SW 1271 (cell line): ENCODE measurements at places on chromosomes 16 and 17.

DNA sequence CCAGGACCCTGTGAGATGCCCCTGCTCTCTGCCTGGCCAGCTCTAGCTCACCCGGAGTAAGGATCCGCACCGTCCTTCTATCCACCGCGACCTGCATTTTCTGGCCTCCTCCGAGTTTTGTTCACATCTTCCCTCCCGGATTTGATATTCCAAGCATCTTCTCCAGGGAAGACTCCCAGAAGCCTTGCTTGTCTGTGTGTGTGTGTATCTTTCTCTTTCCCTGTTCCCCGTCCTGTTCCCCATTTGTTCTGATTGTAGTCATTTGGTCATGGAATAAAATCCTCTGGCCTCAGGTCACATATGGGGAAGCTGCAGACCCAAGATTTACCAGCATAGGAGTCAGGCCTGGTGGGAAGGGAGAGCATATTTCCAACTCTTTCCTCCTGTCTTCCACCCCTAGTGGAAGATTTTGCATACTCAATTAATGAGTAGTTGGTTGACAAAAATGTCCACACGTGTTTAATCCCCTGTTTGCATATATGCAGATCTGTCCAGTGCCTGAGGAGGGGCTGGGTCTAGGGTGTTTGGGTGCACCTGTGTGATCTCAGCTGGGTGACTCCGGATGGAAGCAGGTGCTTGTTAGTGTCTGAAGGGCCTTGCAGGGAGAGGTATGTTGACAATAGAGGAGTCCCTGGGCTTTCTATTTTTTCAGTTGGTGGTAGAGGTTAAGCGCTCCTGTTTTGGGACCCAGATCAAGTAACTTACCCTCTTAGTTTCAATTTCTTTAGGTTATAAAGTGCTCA lies 1.9 kb downstream of the PRAC1 start:
- DNase-seq: no peak

DNA sequence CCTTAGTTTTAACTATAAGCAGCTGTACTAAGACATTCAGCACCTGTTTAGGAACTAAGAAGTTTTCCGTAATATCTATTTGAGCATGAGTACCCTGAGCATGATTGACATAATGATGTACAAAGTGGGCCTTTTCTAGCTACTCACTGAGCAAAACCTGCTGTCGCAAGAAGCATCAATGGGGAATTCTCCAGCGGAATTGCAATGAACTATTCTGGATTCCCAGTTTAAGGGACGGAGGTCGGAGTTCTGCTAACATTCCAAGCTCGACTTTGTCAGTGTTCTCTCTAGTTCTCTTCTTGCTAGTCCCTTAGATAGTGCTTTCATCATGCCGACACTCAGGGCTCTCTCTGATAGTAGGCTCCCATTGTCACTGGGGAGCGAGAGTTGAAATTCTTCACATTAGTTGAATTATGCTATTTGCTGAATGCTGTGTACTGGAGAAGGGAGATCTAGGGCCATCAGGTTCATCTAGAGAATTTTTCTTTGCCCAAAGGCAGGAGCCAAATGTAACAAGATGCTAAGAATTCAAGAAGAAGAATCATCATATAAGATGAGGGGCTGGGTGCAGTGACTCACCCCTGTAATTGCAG lies 40.2 kb upstream of the MYH2 start:
- DNase-seq: no peak

GRCh38 chr17:68320311-68320865 lies 29.1 kb downstream of the ARSG start:
- DNase-seq: no peak

DNA sequence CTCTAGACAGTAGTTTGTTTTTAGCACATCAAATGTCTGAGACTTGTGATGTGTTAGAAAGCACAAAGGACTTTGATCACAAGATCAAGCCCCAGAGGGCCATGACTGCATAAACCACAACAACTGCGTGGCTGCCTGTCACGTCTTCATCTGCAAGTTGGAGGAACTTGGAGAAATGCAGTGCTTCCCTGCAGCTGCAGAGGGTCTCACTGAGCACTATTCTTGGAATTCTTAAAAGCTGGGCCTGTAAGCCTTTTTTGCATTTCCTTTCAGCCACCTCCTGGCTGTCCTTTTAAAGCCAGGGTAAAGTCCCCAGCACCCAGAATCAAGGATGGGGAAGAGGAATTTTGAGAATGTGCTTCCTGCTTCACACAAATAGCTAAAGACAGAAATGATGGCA lies 431.3 kb downstream of the MAF start:
- DNase-seq: no peak

DNA sequence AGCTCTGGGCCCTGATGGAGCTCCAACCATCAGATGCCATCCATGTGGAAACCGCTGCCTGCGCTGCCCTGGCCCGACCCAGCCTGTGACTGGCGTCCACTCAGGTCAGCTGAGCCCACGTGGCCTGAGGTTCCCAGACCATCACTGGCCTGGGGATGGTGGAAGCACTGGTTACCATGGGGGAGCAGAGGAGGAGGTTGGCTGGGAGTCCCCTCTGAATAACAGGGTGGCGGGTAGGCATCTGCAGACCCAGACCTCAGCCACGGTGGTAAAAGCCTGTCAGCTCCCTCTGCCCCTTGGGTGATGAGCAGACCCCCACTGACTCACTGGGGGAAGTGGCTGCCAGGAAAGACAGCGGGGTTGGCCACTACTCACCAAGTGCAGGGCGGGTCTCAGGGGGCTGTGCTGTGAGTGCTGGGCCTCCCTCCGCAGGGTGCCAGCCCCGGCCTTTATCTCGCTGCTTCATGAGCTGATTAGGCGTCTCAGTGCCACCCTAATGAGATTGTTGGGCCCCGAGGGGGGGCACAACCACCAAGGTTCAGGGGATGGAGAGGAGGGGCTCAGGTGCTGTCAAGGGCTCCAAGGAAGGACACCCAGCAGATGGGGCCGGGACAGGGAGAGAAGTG lies at the start of gene PDE6G:
TSS of gene PDE6G (minus strand) at position 425 of the 626 bp plus-strand sequence. CDS start 3,237 bp downstream, outside the sequence.
- no peak for DNase-seq

- no peak for DNase-seq
Measured at GRCh38 chr16:75733305-75734211, 7.3 kb upstream of the CPHXL start.

GRCh38 chr17:48558057-48558830 lies 13.3 kb upstream of the HOXB2 start:
- no peak for DNase-seq

DNA sequence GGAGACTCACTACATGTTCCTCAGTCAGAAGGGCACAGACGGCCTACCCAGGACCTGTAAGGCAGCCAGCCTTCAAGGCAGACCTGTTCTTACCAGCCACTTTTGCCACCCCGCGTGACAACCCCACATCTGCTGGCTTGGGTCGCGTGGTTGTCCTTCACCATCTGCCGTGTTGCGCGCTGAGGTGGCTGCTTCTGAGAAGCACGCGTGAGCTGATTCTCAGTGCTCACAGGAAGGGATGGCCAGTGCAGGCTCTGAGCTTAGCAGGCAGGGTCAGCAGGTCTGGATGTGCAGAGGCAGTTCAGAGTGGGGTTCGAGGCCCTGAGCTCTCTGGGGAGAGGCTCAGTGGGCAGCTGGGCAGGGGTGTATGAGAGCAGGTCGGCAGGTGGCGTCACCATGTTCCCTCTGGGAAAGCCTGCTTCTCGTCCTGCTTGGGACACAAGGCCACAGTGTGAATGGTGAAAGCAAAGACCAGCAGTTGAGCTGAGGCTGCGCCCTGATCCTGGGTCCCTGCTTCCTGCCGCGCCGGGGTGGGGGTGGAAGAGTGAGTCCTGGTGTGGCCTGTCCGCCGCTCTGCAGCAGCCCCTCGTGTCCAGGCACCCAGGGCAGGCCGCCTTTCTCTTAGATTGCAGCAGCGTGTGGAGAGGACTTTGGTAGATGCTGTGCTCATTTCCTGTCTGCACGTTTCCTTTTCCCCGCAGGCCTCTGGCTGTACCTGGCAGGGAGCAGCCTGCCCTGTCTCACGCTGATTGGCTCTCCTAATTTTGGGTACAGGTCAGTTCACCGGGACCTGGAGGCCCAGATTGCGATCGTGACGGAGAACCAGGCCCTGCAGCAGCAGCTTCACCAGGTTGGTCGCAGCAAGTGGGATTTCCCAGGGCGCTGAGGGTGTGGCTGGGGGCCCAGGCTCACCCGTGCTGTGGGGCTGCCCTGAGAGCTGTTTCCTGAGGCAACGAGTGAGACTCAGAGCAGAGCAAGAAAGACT lies 36.0 kb downstream of the PGS1 start:
- no peak for DNase-seq

GRCh38 chr16:87459833-87460232 lies 33.0 kb downstream of the ZCCHC14 start:
- no peak for DNase-seq

DNA sequence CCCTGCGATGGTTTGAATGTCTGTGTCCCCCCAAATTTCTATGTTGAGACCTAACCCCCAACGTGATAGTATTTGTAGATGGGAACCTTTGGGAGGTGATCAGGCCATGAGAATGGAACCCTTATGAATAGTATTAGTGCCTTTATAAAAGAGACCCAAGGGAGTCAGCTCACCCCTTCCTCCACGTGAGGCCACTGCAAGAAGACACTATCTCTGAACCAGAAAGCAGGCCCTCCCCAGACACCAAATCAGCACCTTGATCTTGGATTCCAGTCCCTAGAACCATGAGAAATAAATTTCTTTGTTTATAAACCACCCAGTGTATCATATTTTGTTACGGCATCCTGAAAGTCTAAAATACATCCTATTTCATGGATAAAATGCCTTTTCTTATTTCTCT lies 64.4 kb upstream of the LRRC37A3 start:
- DNase-seq: no peak

- no peak for DNase-seq
Measured at GRCh38 chr16:16037521-16037920, 88.1 kb downstream of the ABCC1 start.

- no peak for DNase-seq
Measured at GRCh38 chr17:32386844-32387243, 36.9 kb downstream of the ZNF207 start.

GRCh38 chr17:571224-571623 lies 143.4 kb downstream of the VPS53 start:
- no peak for DNase-seq

DNA sequence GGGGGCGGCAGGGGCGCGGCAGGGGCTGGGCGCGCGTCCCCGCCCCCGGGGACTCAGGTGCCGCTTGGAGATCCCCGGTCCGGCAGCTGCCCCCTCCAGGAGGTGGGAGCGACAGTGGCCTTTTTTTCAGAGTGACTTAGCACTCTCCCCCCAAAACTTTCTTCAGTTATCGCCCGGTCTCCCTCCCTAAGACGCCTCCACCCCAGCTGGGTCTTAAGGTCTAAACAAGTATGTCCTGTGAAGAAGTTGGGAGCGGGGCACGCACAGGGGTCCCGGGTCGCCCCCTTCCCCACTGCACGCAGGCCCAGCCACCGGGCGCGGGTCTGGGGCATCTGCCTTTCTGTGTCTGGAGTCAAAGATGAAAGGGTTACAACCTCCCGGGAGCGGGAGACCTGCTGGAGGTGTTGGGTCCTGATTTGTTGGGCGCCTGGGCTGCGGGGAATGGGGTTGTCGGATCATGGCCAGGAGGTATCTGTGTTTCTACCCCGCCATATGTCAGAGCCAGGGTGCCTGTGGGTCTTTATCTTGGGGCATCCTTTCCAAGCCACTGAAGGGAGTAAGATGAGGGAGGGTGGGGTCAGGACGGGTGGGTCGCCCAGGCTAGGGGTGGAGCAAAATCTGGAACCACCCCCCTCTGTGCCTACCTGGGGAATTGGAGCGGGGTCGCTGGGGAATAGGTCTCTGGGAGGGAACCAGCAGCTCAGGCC lies 757 bp downstream of the FMNL1 start:
- no peak for DNase-seq

- no peak for DNase-seq
Measured at GRCh38 chr16:20004931-20005330, 68.8 kb downstream of the GPR139 start.

- DNase-seq: no peak
Measured at GRCh38 chr16:70736465-70737376, 50.9 kb upstream of the MTSS2 start.

GRCh38 chr16:47055136-47055885 lies 81.8 kb upstream of the DNAJA2 start:
- no peak for DNase-seq

DNA sequence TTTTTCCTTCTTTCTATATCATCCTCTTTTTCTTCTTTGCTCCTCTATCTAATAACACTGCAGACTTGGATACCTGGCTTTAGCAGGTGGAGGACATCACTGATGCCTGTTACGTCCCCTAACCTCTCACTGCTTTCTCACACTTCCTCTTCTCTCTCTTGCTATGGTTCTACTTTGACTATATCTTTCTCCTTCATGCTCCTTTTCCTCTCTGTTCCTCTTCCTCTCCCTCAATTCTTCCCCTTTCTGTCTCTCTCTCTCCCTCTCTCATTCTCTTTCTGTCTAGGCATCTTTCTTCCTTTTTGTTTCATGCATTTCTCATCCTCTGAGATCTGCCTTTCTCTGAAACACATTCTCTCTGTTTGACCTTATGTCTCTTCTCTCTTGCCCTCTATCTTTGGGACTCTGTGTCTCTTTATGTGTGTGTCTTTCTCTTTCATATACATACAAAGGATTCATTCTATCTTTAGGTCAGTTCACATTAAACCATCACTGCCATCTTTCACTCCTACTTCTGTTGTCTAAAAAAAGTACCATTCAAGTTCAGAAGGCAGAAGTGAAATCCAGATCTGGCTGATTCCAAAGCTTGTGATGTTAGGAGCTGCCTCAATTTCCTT lies 353.7 kb downstream of the SHISA9 start:
- no peak for DNase-seq

DNA sequence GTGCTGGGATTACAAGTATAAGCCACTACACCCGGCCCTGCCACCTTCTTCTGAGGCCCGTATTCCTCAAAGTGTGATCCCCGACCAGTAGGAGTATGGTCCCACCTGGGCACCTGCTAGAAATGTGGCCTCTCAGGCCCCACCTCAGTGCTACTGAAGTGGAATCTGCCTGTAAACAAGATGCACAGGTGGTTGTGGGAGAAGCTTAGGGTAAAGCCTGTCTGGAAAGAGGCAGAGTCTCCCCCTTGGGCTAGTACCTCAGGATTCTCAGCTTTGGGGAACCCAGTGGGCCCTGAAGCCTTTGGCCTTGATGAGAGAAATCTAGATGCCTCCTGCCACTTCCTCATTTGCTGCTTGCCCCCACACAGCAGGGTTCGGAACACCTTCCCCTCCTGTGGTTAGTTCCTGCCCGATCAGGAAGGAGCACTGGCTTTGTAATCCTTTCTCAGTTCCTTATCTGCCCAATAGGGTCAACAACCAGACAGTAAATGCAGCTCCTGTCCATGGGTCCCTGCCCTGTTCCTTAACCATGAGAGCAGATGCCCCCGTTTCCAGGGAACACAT lies 25.2 kb downstream of the TK2 start:
- DNase-seq: no peak

GRCh38 chr17:42288803-42289610 lies 709 bp downstream of the STAT5A start:
- no peak for DNase-seq

DNA sequence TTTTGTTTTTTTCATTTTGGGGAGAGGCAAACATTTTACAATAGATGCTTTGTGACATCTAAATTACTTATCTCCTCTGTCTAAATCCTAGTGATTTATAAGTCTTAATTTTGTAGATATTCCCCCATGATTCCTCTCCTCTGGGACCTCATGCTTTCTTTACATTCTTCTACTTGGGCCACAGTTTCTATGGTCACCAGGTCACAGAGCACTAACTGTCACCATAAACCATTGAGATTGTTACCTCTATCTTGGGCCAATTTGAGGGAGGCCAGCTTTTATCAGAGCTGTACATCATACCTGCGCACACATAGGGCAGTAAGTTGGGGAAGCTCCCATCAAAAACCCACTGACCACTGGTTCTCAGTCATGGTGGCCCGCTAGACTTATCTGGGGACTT lies 582.1 kb upstream of the SALL1 start:
- DNase-seq: no peak
